ENCODE measurements at places on chromosomes 7 and 10.
A peak's percentile ranks its signal among the peaks of the same experiment; 100 is the strongest.

DNA sequence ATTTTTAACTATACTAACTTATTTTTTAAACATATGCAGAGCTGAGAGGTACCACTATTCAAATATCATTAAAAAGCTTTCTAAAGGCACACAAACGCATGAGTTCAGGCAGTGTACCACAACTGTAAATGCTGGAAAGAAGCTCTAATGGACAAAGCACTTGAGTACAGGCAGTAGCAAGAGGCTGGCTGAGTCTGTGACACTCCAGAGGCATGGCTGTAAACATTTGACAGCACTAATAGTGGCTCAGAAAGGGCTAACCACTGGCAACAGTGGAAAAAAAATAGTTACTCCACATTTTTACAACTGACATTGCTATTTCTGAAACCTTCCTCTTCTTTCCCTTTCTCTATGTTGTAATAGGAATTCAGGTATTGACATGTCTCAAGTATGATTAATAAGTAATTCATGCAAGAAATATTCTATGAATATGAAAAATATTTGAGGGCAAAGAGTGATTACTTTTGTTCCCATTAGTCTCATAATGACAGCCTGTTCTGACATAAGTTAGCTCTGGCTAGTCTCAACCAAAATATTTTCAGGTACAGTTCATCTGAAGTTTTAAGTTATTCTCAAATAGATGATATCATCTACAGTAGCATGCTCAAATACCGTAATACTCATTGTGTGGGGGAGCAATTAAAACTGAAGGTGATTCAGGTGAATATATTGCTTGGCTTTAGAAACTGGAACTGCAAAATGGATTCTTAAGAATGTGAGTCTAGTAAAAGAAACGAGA is 324.0 kb upstream of the POT1 start:
- no peak for DNase-seq

GRCh38 chr10:124160176-124160575 is 66.8 kb upstream of the CHST15 start:
- DNase-seq, result no peak

GRCh38 chr7:12244129-12244528 is 33.0 kb downstream of the TMEM106B start:
- DNase-seq, result peak; percentile 71

GRCh38 chr7:30886608-30887011 is 25.0 kb upstream of the AQP1 start:
- DNase-seq, result no peak

- DNase-seq, result no peak
These were observed 61.1 kb downstream of the SGCE start for GRCh38 chr7:94594882-94595281.

- no peak for DNase-seq
These were observed 91.9 kb upstream of the PRKCQ start for GRCh38 chr10:6671976-6672375.

DNA sequence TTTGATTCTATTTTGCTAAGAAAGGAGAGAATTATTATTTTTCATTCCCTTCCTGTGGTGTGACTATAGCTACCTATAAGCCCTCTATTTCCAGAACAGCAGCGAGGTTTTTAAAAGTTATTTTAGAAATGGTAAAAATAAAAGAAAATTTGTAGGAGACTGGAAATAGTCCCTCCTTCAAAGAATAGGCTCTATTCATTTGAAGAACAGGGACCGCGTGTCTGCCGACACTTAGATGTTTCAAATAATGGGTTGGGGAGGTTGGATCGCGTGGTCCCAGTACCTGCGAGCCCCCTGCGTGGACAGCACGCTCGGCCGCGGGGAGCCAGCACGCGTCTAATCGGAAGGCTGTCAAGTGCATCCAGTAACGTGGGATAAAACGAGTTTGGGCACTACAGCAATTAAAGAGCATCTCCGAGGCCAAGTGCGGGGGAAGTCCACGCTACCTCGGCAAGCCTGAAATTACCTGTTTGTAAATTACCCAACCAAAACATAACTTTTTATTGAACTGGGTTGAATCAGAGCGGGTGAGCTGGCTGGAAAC is 1.0 kb downstream of the CACNA2D1 start:
- DNase-seq, result peak; percentile 84

GRCh38 chr7:112381311-112382091 is 68.8 kb upstream of the IFRD1 start:
- DNase-seq, result peak; percentile 34

- no peak for DNase-seq
These were observed 64.5 kb downstream of the MCMBP start for GRCh38 chr10:119807960-119808697.

- no peak for DNase-seq
These were observed 4.5 kb upstream of the ASB10 start for GRCh38 chr7:151191544-151191943.

- no peak for DNase-seq
These were observed 415.3 kb downstream of the SORCS3 start for GRCh38 chr10:105056413-105056812.

- DNase-seq, result no peak
These were observed 41.8 kb upstream of the IGFBP3 start for GRCh38 chr7:45962861-45963260.

GRCh38 chr7:130070861-130071622 is 708 bp downstream of the KLHDC10 start:
- DNase-seq, result peak; percentile 49

DNA sequence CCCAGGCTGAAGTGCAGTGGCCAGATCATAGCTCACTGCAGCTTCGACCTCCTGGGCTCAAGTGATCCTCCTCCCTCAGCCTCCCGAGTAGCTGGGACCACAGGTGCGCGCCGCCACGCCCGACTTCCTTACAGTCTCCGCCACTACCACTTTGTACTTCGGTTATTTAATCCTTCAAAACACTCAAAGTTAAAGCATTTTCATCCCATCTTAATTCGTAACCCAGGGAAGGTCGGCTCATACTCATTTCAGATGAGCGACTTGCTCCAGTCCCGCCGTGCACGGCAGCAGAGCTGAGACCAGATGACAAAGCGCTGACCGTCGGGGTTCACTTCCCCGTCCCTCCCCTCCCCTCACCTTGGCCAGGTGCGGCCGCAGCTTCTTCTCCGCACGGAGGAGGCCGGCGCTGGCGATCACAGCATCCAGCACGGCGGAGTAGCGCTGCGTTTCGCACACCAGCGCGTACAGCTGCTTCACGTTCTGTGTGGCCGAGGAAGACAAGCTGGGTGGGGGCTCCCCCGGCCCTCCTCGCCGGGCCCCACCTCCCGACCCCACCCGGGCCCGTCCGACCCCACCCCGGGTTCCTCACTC is 457 bp downstream of the NSUN5 start:
- peak; percentile 74 for DNase-seq

GRCh38 chr10:62726638-62727037 is 77.9 kb upstream of the ADO start:
- no peak for DNase-seq

GRCh38 chr10:13649844-13650520 is 63.2 kb downstream of the PRPF18 start:
- no peak for DNase-seq

DNA sequence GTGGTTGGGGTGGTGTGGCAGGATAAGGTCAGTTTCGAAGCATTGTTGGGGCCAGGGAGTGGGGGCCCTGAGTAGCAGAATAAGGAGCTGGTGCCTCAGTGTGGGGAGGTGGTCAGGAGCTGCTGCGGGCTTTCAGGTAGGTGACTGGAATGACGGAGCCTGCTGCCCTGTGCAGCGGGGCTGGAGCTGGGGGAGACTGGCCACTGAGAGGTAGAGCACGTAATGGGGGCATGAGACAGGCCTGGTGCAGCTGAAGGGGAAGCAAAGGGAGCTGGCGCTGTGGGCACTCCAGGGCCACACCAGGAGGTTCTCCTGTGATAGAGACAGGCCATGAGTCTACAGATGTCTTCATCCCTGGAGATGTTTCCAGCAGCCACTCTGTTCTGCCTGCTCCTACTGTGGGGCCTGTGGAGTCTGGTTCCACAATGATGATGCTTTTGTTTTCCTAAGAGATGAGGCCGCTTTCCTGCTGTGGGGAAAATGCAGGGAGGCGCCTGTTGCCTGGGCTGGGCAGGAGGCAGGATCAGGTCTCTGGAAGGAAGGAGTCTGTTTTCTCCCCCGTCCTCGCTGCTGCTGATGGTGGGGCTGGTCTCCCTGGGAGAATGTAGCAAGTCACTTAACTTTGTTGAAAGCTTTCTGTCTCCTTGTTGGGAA is 31.1 kb downstream of the NUB1 start:
- DNase-seq, result peak; percentile 61

DNA sequence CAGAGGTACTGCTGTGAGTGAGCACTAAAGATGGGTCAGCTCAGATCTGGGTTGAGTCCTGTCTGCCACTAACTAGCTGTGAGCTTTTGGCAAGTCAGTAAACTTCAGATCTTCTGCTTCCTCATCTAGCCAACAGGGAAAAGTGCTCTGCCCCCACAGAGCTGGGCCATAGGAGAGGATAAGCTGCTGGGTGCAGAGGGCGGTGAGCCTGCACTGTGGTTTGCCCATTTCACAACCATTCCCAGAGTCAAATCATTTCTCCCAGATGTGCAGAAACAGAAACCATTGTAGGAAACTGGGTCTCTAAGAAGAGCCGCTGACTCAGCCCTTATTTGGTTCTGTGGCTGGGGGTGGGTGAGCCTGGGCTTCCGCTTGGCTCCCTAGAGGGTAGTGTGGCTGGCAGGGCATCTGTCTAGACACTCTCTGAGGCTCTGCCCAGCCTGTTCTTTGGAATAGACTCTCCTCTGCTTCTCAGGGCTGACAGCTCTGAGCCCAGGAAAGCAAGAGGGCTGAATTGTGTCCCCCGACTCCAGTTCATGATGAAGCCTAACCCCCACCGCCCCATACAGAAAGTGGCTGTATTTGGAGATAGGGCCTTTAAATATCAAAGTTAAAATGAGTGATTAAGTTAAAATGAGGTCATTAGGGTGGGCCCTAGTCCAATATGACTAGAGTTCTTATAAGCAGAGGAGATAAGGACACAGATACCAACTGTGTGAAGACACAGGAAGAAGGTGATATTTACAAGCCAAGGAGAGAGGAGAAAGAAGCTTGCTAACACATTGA is 29.5 kb upstream of the ARHGAP22 start:
- DNase-seq, result peak; percentile 40

DNA sequence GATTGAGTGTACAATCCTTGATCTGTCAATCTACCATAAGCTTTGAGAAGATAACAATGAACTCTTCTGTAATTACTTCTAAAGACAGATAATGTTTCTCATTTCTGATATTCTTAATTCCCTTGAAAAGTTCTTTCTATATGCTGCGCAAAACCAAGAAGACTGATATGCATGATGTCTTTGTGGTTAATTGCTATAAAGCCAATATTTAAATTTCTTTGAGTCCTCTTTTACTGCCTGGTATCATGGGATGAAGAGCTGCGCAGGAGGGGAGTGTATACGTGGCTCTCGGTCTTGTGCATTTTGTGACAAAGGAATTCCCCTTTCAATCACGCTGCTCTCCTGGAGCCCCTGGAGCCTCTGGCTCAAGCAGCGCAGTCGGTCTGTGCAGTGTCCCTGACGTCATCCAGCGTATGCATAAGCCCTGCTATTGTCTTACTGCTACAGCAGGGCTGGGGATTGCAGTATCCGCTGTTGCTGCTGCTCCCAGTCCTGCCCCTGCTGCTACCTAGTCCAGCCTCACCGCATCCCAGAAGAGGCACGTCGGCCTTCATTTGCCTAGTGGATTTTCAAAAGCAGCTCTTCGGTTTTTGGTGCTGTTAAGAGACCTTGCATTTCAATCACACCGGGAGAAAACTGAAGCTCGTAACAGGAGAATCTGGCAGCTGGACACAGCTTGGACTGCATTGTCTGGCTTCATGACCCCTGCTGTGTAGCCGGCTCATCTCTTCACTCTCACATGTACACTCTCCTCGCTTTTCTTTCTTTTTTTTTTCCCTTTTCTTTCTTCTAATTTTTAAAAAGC is 66.7 kb downstream of the ST7 start:
- peak; percentile 99 for DNase-seq

GRCh38 chr10:110045772-110046171 is 38.0 kb downstream of the ADD3 start:
- peak; percentile 17 for DNase-seq
